Naive thymus-derived CD8-positive, alpha-beta T cell (primary cell): ENCODE measurements at places on chromosomes 5 and 9. TPM values are rescaled to one million over a fixed set of nuclear protein-coding genes. Genes with fewer than 3 reads are reported as not detected.

DNA sequence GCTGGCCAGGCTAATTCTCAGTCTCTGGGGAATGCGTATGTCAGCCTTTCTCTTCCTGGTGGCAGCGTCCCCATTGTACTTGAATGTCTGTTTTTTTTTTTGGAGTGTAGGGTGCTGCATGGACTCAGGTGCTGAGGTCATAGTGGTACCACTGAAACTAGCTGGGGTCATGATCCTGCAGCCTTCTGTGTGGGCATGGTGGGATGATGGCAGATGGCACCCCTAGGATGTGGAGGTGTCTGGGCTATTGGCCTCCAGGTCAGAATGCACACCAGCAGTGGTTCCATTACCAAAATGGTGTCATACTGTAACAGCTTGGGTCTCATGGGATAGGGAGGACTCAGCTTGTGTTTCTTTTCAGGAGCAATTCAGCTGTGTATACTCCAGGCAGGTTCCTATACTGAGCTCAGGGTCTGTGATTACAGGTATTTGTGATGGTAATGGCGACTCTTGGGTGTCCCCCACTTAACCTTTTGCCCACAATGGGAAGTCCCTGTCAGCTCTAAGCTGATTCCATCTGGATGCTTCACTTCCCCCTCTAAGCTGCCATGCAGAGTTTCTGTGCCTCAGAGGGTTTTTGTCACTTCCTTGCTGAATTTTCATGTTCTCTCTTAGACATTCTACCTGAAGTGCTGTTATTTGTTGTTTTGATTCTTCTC lies 17.9 kb downstream of the HSD17B4 start:
- DNase-seq: no peak

The PPP3R2 gene
- total RNA-seq: not detected

DNA sequence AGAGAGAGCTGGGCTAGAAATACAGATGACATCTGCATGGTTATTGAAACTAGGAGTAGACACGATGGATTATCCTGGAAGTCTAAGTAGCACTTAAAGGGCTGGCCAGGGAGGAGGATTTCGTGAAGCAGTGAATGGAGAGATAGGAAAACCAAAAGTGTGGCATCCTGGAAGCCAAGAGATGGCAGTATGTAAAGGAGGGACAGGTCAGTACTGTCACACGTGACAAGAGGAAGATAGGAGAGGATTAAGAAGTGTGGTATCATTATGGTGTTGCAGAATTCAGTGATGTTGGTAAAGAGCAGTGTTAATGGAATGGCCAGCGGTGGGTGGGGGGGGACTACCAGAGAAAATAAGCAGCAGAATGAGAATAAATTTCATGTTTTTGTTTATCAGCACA lies 11.7 kb downstream of the RAD23B start:
- DNase-seq: no peak

DNA sequence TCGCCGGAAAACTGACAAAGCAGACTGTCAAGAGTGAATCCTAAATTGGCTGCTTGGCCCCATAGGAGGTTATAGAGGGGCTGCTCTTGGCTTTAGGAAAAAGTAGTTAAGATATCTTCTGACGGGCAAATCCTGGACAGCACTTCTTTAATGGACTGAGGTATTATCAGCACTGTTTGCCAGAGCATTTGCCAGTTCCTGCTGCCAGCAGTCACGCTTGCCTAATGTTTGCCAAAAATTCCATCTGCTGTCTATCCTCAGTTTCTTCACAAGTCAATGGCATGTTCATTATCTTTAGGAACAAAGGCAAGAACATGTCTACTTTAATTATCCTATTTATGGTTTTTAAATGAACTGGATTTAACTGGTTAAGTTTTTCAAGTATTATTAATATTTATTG lies 25.8 kb upstream of the SREK1 start:
- no peak for DNase-seq

GRCh38 chr9:89723469-89724100 lies 118.8 kb downstream of the GADD45G start:
- DNase-seq: no peak

DNA sequence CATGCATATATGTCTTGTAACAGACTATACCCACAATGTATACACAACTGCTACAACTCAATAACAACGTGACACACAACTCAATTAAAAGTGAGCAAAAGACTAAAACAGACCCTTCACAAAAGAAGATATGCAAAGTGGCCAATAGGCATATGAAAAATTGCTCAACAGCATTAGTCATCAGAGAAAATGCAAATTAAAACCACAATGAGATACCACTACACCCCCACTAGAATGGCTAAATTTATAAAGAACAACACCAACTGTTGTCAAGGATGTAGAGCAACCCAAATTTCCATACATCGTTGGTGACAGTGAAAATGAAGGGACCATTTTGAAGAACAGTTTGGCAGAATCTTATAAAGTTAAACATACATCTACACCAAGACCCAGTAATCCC lies 38.9 kb downstream of the GABRB2 start:
- DNase-seq: no peak

- DNase-seq: no peak
Observed at GRCh38 chr5:153136910-153137614, 353.4 kb upstream of the GRIA1 start.

DNA sequence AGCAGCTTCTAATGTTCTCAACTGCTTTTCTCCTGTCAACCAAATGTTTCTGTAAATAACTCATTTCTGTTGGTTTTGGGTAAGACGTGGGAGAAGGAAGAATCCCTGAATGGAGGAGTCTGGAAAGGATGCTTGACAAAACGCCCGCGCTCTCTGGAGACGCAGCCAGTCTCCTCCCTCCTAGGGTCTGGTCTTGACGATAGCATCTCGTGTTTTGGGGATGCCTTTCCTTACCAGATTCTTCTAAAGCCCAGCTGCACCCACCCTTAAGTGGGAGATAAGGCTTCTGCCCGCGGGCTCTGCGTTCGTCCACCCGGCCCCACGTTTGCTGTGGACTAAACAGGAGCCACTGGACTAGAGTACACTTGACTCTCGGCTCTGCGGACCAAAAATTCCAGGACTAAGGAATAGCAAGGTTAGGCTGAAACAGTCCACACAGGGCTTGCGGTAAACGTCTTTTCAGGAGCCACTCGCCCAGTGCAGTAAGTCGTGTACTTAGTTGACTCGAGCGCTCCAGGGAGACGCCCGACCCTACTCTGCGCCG lies 491 bp upstream of the CTSL start:
- DNase-seq: no peak

The GLRA1 gene
- not detected for total RNA-seq

- no peak for DNase-seq
Observed at GRCh38 chr5:35405938-35406337, 175.7 kb upstream of the PRLR start.

GRCh38 chr9:121645003-121645402 lies 6.4 kb upstream of the DAB2IP start:
- DNase-seq: no peak

DNA sequence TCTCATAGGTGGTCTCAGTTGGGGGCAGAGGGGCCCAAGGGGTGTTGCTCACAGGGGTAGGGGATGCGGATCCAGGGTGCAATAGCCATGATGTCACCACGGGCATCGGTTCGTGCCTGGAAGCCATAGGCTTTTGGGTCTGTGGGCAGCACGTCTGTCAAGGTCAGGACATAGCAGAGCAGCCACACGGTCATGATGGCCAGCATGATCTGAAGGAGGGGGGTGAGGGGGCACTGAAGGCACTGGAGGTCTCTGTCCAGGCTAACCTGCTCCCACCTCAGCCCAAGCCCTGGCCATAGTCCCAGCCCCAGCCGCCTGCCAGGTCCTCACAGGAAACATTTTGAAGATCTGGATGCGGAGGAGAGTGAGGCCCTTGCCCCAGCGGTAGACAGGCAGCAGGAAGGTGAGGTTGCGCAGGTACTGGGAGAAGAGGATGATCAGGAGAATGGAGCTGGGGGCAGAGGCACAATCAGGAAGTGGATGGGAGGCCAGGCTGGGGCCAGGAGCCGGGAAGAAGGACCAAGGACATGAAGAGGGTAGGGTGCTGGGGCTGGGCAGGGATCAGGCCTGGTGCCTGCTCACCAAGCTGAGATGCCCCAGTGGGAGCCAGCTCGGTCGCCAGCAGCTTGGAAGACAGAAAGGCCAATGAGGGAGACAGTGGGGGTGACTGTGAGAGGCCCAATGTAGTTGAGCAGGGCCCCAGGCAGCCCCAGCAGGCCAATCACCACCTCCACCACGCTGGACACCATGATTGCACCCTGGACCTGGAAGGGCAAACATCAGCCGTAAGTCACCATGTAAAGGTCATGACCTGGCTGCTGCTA lies 3.3 kb downstream of the SLC23A1 start:
- DNase-seq: no peak

DNA sequence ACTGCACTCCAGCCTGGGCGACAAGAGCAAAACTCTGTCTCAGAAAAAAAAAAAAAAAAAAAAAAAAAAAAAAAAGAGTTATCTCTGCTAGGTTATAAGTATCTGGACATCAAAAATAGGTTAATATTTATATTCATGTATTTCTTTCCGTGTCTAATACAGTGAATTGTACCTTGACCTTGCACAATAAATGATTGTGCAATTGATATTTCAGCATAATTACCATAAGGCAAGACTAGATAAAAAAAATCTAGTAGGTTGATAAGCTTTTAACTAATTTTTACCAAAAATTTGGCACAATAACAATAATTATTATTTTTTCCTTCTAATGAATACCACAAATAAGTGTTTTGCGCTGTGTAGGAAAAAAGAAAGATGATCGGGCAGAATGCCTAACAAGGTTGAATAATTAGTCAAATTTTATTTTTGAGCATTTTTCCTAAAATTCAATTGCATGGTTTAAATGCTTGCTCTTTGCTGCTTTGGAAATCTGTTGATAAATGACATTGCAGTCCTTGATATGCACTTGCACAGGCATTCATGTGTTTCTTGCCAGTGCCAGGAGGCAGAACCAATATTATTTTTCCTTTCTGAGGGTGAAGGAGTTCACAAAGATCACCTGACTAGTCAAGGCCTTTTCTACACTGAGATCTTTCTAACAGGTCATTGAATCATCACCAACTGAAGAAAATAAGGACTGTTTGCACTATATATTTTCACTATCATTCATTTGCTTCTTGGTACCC lies 127.5 kb downstream of the ARRDC3 start:
- no peak for DNase-seq

GRCh38 chr5:44011518-44011917 lies 377.7 kb downstream of the FGF10 start:
- no peak for DNase-seq

The RECK gene
- total RNA-seq: 12.1 TPM

The C7 gene
- not detected for total RNA-seq

DNA sequence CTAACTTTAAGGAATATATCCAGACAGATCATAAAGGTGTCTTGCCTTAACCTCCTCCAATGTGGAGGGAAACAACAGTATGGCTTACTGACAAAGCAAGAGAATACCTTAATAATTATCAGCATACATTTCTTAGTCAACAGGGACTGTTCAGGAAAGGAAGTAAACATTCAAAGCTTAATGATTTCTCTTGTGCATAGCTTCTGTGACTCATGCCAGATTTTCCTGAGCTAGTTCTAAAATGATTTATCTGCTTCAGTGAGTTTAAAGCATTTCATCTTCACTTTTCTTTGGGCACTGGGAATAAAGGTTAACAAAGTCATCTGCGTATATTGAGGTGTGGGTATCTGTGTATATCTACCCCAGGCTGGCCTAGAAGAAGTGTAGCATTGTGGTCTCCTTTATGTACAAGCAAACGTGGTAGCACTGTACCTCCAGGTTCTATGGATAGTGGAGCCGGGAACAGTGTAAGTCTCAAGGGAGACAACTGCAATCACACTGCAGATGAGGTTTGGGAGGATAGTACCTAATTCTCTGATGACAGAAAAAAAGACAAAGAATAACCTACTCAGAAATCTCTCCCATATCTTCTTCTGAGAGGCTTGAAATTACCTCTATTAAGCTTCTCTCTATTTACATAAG lies 284.1 kb downstream of the HCN1 start:
- DNase-seq: no peak

The NTNG2 gene
- 8.5 TPM for total RNA-seq

The CSF2 gene
- total RNA-seq: not detected

- DNase-seq: no peak
Observed at GRCh38 chr5:35862126-35862525, 5.4 kb downstream of the IL7R start.

DNA sequence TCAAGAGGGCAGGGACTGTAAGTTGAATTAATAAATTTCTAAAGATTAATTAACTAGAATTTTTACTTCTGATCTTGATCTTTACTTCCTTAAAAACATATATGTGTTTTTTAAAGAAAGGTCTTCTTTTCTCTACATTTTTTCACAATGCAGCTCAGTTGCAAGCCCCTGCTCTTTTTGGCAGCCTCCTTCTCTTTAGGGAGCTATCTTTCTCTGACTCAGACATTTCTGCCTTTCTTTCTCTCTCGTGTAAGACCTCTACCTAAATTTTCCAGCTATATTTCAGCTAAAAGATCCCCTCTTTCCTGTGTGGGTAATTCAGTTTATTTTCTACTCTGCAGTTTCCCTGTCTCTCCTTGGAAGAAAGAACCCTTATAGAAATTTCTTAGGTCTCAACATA lies 38.3 kb upstream of the SNCAIP start:
- no peak for DNase-seq

The LCN12 gene
- 2.7 TPM for total RNA-seq

DNA sequence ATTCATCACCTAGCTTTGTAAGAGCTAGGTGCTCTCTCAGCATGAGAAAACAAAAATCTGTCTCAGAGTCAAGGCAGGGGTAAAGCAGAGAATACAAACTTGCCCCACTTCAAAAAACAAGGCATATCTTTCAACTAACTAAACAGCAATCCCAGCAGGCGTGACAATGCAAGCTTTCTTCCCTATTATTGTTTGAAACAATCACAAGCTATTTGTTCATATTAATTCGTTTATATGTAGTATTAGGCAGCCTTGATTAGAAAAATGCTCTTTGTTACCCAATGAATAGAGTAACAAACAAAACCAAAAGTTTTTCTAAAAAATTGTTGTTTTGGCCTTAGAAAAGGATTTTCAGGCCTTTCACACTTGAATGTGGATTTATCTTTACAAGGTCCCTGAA lies 71.1 kb downstream of the LPAR1 start:
- DNase-seq: no peak

- DNase-seq: no peak
Observed at GRCh38 chr5:179270581-179271427, 74.5 kb downstream of the ADAMTS2 start.

DNA sequence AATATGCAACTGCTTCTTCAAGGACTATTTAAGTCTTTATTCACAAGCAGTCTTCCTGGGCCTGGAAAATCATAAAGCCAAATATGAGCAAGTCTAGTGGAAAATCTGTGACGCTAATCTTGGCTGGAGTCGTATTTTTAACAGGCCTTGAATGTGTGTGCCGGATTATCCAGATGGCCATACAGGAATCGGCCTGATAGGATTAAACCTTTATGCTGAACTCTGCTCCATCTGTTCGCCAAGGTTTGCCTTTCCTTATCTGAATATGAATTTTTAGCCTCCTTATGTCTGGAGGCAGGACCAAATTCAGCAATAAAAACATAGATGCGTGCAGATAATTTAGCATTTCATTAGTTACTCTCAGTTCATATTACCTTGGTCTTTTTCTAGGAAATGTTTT lies 294.5 kb downstream of the EBF1 start:
- DNase-seq: no peak

DNA sequence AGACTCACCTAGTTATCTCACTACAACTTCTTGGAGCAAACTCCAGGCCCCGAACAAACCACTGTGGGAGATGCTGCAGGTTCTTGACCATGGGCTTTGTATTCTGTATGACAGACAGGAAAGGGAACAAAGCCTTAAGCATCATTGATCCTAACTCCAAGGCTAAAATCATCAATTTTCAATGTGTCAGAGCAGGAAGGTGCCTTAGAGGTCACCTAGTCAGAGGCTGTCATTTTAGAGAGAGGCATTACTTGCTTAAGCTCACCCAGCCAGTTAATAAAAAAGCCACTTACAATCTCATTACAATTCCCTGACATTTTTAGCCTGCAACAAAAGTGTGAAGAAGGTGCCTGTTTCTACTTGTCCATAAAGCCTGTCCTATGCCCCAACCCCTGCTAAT lies 272.7 kb downstream of the FAM114A2 start:
- no peak for DNase-seq
